ENCODE measurements at places on chromosomes 2 and 18.

DNA sequence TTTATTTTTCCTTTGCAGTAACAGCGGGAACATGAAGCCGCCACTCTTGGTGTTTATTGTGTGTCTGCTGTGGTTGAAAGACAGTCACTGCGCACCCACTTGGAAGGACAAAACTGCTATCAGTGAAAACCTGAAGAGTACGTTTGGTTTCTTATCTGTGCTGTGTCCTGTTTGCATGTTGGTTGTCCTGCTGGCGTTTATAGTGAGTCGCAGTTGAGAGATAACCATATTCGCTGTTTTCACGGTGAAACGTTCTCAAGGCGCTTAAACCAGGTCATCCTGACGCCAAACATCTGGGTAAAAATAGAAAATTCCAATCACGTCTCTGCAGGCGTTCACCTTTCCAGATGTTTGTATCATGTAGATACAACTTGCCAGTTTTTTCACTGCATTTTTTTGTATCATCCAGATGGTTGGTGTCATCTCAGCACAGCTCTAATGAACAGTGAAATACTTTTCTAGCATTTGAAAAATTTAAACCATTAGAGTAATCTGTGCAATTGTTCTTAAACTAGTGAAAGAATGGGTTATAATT is 21.2 kb downstream of the CLUL1 start:
- DNase-seq = no peak

GRCh38 chr2:38808677-38809076 is 30.7 kb downstream of the GEMIN6 start:
- DNase-seq = no peak

- DNase-seq = no peak
Observed at GRCh38 chr2:141058556-141058955, 1072.3 kb downstream of the LRP1B start.

DNA sequence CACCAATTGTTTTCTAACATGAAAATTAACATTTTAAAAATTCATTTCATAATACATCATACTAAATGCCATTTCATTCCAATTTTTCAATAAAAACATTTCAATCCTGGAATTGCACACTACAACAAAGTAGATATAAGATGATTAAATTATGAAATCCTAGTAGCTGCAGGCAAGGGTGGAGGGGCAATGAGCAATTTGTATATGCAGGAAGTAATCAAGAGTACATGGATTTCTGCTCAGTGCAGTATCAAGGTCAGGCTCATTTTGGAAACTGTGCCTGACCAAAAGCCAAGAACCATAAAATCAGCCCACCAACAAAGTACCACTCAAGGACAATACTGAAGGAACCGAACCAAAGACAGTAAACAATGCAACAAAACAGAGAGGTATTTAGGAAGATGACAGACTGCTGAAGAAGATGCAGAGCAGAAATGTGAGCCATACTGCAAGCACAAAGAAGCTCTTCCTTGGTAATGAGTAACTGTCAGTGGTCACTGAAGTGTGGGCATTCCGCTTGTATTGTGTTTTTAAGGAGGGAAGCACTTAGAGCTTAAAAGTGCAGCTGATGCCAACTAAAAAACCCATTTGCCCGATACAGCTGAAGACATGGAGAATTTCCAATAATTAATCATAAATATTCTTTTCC is 34.5 kb upstream of the DSEL start:
- DNase-seq = no peak

GRCh38 chr2:166841679-166842078 is 46.6 kb upstream of the XIRP2 start:
- no peak for DNase-seq

DNA sequence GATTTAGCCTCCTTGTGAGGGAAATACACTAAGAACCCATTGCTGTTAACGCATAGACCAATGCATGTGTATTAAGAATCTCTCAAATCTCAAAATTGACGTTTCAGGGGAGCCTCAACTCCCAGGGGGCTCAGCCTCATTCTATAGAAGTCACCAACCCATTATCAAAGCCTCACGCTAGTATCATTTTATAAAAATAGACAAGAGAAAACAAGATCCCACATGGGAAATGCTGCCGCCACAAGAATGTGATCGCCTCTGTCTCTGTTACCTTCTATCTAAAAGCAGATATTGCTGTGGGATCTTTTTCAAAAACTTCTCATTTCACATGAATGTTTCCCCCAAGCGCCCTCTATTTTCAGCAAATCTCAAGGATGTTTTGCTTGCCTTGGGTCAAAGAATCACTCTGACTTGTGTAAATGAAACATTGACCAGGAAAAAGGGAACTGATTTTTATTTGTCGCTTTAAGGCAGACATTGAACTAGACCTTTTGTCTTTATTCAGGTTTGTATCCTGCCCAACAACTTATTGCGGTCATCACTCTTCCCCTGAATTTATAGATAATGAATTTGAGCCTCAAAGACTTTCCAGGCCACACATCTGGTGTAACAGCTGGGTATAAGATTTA is 679.0 kb upstream of the ID2 start:
- DNase-seq = no peak

- no peak for DNase-seq
Observed at GRCh38 chr2:240204431-240205276, 64.2 kb upstream of the OTOS start.
